ENCODE measurements at places on chromosomes 5 and 9.

GRCh38 chr5:62626534-62626933 lies 47.9 kb downstream of the LRRC70 start:
- DNase-seq, result no peak

DNA sequence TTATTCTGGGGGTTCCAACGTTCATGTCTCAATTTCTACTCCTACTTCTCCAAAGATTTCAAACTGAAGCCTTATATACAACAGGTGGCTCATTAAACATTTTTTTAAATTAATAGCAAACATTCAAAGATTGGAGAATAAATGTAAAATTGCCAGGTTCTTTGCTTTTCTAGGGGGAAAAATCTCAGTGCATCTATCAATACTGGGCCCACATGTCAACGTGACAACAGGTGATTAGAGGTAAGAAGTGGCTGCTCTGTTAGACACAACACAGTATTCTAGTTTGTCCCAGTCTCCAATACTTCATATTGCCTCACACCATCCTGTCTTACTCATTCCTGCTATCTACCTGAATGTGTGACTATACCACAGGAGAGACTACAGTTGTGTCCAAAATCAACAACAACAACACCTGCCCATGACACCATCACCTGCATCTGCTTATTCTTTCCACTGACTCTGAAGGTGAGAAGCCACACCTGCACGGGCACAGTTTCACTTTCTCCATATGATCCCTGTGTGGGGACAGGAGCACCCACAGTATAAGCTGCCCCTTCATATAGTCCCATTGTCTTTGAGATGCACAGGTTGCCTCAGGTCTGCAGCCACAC lies 110.2 kb downstream of the LHFPL2 start:
- DNase-seq, result no peak

- no peak for DNase-seq
Observed at GRCh38 chr5:174234388-174234787, 188.9 kb downstream of the NSG2 start.

DNA sequence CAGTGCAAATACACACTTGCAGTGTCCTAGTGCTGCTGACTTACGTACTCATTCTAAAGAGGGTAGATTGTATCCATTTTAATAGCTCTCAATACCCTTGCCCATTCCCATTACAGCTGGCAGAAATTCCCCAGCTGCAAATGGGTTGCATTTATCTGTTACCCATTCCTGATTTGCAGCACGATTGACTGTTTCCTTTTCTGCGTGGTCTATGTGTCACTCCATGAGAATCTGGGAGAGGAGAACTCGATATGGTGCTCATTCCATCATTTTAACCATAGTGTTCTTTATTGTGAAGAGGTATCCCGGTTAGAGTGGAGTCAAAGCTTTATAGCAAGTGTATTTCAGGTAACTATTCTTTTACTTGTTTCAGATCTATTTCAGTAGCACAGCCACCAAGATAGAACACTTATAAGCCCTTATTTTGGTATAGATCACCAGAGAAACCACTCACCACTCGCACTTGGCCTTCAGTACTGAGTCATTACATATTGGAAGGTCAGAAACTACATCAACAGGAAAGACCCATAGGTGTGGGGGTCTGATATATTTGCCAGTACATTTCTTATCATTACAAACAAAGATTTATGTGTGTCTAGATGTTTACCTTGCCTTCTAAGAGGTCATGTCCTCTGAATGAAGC lies 139.5 kb downstream of the MUSK start:
- no peak for DNase-seq

DNA sequence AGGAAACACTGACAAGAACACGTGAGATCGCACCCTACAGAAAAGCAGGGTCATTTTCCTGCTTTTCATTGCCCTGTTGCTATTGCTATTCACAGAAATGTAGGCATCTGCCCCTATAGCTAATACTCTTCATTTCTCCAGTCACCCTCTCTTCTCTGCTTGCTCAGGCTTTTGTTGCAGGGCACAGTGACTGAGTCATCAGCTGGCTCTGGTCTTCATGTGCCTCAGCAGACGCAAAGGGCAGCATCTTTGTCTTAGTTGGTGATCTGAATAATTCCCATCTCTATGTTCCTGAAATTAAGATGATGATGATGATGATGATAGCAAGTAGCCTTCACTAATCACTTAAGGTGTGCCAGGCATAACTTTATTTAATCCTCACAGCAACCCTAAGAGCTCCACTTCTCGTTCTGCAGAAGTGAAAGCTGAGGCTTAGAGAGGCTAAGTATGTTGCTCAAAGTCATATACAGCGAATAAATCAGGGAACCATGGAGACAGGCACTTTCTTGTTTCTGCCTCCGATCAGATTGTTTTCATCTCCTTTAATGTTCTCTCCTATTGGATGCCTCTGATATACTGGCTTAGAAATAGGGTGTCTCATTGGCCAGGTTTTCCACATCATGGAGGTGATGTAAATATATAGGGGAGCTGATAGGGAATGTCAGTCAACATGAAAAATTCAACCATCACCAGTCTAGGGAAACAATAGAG lies 133.0 kb upstream of the STK32A start:
- DNase-seq, result no peak

DNA sequence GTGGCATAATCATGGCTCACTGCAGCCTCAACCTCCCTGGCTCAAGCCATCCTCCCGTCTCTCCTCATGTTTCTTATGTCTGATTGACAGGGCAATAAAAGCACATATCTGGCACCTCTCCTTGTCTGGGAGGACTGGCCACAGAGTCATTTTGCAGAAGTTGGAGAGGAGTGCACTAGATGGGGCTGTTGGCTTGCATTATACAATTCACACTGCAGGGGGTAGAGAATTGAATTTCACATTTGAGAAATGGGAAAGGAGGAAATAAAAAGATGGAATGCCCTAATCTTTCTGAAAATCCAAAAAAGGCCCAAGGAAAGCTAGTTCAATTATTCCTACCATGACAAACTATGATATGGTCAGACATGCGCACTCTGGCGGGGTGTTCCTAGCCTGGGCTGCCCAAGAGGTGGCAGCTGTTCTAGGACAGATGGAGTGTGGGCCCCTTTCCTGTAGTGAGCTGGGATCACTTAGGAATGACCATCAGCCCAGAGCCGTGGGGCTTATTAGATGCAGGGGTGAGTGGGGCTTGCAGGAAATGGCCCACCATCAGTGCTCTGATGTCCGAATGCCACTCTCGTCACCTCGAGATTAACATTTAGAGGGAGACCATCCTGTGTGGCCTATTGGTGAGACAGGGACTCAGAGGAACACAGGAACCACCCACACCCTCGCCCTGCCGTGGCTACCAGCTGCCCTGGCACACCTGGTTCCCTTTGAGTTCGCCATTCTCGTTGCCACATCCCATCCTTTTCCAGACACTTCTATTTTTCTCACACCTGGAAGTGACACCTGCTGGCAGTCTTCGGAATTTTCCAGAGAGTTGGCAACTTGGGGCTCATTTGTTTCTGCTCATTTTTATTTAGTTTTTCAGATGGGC lies 21.8 kb upstream of the ANKRD18A start:
- peak; percentile 72 for DNase-seq

GRCh38 chr5:68214482-68215207 lies 911 bp upstream of the PIK3R1 start:
- no peak for DNase-seq

GRCh38 chr9:89549031-89549644 lies 51.2 kb upstream of the SEMA4D start:
- DNase-seq, result peak; percentile 39

DNA sequence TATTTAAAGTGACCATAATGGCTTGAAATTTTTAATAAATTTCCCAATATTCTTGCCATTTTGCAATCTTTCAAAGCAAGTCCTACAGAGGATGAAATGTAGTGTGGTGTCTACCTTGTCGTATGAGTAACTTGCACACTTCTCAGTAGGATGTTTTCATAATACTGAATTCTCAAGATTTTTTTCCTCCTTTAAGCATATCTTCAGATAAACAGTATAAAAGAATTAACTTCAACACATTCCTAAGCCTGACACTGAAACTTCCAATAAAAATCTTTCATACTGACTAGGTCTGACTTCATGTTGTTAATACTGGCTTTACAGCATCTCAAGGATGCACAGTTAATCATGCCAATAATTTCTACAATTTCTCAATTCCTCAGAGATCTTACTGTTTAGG lies 62.0 kb downstream of the DROSHA start:
- DNase-seq, result no peak

Measured in NCI-H2171 (cell line).